Left colon (tissue), 2 donors: ENCODE measurements at places on chromosomes 16 and 17. TPM values are rescaled to one million over a fixed set of nuclear protein-coding genes. Genes with fewer than 3 reads are reported as not detected.
A peak's percentile ranks its signal among the peaks of the same experiment; 100 is the strongest.

Gene TRAF7
- 99.8 TPM for total RNA-seq

- DNase-seq, result peak; percentile 17
These were observed 819.2 kb upstream of the EEF2KMT start for GRCh38 chr16:5916711-5917191.

DNA sequence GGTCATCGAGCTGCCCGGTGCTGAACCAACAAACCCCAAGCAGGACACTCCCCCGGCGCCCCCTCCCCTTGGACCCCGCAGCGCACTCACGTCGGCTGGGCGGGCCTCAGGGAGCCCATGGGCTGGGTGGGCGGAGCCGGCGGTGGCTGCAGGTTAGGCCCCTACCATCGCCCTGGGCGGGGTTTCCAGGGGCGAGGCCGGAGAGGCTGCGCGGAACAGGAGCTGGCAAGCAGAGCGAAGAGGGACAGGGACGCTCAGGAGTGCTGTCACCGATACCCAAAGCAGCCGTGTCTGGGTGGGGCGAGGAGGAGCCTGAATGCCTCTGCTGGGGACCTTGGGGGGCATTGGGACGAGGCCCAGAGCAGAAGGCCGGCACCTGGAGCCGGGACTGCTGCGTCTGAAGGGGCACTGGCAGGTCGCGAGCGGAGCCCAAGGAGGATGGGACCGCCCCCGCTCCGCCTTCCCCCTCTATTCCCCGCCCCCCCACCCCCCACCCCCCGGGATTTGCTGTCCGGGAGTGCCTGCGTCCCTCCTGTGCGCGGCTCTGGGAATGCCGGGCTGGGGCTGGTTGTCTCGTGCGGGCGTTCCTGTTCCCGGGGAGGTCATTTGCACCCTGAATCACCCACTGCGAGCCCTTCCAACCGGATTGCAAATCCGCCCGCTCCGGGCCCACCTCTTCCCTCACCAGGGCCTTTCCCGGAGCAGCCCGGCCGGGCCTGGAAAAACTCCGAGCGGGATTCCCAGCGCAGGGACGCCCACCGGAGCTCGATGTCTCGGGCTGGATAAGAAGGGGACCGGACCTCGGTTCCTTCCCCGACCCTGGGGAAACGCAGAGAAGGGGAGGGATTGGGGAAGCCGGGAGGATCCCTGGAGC is 902 bp downstream of the ARHGAP27 start:
- peak; percentile 96 for DNase-seq

Gene ACAP1
- 9.0 TPM for total RNA-seq

GRCh38 chr16:80283466-80284392 is 257.1 kb upstream of the DYNLRB2 start:
- DNase-seq, result no peak

DNA sequence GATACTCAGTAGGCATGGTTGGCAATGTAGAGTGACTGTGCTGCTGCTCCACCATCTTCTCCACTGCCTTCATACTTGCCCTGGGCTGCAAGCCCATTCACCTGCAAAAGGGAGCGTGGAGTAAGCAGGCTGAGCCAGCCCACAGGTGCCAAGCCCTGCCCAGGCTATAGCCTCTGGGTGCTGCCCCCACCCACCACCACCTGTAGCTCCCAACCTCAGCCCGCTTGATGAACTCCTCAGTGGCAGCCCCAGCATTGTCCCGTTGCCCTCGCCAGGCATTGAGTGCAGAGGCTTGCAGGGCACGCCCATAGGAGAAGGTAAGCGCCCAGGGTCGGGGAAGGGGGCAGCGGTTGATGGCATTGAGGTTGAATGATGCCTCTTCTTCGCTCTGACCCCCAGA is 2.2 kb upstream of the PIGS start:
- DNase-seq, result no peak
